ENCODE measurements at places on chromosomes 5 and 9.

DNA sequence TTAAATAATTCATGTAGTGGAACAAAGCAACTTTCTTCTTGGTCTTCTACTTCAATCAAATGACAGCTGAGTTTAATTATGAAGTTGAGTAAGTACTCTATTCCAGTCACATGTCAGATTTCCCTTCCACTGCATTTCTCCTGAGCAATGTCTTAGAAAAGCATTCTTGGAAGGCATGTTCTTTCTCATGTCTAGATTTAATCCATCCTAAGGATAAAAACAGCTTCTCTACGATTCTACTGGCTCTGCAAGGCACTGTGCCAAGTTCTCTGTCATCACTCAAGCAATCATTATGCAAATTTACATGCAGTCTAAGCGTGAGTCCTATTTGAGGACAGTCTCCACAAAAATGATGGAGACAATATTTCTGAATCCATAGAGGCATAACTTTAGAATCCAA, 142.4 kb downstream of the YIPF5 start:
- no peak for DNase-seq

DNA sequence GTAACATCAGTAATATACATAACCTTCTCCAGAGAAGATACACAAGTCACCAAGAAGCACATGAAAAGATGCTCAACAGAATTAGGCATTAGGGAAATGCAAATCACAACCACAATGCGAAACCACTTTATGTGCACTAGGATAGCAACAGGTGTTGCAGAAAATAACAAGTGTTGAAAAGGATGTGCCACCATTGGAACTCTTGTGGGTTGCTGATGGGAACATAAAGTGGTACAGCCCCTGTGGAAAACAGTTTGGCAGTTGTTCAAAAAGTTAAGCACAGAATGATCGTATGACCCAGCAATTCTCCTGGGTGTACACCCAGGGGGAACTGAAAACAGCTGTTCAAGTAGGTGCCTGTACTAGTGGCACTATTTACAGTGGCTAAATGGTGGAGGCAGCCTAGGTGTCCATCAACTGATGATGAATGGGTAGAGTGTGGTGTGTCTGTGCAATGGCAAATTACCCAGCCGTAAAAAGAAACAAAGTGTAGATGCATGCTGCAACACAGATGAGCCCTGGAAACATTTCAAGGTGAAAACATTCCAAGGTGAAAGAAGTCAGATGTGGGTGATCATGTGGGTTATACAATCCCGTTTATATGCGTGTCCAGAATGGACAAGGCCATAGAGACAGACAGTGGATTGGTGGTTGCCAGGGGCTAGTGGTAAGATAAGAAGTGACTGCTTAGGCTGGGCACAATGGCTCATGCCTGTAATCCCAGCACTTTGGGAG, 27.2 kb downstream of the CCDC69 start:
- no peak for DNase-seq

DNA sequence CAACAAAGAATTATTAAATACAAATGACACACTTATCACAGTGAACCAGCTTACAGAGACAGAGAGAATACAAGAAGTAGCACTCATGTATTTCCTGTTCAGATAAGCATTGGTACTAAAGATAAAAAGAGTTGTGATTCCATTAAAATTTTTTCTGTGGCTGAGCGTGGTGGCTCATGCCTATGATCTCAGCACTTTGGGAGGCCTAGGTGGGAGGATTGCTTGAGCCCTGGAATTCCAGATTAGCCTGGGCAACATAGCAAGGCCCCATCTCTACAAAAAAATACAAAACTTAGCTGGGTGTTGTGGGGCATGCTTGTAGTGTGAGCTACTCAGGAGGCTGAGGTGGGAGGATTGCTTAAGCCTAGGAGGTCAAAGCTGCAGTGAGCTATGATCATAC, 32.9 kb downstream of the FCHO2 start:
- DNase-seq = no peak

- no peak for DNase-seq
These were observed 85.2 kb downstream of the AUH start for GRCh38 chr9:91276513-91276912.

- no peak for DNase-seq
These were observed at the start of gene WNK2 for GRCh38 chr9:93183663-93184431. Gene WNK2 (plus strand): TSS chr9:93184139. CDS start chr9:93184930, 791 bp downstream.

- DNase-seq = no peak
These were observed 79.1 kb downstream of the FEM1C start for GRCh38 chr5:115465431-115465830.

DNA sequence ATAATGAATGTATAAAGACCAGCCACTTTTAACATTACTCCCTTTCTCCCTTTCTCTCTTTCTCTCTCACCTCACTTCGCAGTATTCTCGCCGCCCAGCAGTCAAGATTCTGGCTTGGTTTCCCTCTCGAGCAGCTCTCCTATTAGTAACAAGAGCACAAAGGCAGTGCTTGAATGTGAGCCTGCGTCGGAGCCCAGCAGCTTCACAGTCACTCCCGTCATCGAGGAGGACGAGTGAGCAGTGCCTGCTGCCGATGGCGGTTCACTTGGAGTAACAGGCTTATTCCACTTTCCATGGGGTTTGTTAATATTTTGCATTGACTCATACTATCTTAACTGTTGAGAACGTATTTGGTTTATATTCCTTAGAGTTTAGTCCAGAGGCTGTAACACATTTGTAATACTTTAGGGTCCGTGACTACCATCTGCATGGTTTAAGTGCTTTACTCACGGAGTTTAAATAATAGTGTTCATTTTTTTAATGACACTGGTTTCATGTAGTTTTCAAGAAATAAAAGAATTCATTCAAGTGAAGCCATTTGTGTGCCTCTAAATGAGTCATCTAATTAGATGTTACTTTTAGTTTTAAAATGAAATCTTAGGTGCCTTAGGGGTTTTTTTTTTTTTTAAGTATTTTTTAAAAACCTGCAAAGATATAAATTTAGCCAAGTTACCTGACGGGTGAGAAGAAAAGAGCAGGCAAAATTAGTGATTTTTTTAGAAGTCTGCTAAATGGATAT, 8.4 kb upstream of the DMRT3 start:
- no peak for DNase-seq

GRCh38 chr5:156411-157072, 34.8 kb upstream of the LRRC14B start:
- no peak for DNase-seq

DNA sequence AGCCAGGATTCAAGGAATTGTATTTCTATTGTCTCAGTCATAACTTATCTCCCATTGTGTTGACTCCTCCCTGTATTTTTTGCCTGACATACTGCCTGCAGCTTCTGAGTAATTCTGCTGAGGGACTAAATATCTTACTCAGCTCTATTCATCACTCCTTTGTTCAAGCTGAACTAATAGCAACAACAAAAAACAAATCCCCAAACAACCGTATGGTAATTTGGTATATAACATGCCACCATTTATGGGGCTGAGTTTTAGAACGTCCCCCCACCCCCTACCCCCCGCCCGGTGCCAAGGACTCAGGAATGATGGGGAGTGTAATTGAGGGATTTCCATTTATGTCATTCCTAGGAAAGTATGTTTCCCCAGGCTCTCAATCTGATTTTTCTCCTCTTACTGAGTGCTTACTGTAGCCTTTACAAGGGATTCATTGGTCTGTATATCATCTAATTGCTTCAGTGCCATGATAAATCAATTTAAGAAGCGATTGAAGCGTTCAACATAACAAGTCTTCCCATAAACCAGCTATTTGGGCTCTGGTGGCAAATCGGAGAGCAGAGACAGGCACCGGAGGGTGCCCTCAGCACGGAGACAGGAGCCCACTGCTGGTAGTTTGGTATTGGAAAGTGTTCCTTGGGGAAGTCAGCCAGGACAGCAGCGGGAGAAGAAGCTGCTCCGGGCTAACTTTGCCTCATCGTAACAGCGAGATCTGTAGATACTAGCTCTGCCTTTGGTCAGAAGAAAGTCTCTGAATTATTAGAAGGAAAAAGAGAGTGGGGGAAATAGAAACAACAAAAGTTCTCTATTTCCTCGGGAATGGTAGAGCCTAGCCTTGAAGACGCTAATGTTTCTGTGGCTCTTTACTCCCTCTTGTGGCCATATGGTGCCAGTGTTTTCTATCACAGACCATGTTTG, 40.7 kb upstream of the HSD17B4 start:
- DNase-seq = peak; percentile 35

GRCh38 chr9:127803507-127804352, 1.0 kb downstream of the FPGS start:
- DNase-seq = no peak

DNA sequence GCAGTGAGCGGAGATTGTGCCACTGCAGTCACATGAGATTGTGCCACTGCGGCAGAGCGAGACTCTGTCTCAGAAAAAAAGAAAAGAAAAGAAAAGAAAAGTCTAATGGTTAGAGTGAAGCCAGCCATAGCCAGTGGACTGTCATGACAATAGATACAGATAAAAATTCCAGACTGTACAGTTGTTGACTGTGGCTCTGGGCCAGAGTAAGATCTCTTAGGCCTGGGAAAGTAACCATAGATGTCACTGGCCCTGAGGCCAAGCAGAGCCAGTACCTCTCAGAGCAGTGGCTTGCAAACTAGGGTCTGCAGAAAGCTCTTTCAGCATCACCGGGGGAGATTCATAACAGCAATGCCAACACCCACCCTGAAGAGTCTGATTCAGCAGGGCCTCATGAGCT, 44.1 kb upstream of the SUB1 start:
- DNase-seq = no peak

DNA sequence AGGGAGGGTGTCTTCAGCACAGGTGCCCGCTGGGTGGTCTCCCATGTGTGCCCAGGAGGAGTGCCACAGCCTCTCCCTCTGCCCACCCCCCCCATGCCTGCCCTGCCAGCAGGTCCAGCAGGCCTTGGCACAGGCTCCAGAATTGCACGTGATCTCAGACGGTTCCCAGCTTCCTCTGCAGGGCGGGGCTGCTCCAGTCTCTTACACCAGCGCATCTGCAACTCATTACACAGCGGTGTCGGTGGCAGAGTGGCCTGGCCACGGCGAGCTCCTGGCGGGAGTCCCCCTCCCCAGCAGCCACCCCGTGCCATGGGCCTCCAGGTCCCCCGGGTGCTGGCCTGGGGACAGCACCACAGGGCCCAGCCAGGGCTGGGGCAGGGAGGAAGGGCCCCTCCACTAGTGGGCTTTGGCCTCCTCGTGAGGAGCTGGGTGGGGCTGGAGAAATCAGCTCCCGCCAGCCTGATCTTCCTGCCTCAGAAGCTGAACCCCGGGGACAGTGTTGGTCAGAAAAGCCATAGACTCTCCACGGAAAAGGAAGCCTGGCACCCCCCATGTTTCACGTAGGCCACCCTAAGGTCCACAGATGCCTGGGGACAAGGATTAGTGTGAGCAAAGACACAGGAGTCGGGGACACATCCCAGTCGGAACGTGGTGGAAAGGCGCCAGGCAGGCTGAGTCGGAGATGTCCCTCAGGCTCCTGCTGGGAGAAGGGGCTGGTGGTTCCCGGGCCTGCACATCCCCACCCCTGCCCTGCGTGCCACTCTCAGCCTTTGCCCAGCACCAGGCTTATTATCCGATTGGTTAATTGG, 40.2 kb downstream of the RXRA start:
- DNase-seq = peak; percentile 80

DNA sequence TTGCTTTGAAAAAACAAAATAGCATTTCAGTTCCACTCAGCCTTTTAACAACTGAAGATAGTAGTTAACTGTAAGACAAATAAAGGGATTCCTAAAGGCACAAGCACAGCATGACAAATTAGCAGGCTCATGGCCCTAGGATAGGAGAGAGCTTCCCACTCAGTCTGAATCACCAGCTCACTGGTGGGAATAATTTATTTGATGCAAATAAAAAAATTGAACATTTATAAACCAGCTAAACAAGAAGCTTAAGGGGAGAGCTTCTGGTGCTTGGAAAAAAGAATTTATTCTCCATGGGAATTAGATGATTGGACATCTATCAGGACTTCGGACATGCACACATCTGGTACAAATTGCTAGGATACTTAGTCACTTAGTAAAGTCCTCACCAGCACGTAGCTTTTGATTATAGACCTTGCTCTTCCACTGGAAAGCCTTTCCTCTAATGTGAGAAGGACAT, 294.1 kb upstream of the TNC start:
- DNase-seq = no peak

GRCh38 chr9:27722866-27723265, 149.6 kb upstream of the C9orf72 start:
- no peak for DNase-seq

DNA sequence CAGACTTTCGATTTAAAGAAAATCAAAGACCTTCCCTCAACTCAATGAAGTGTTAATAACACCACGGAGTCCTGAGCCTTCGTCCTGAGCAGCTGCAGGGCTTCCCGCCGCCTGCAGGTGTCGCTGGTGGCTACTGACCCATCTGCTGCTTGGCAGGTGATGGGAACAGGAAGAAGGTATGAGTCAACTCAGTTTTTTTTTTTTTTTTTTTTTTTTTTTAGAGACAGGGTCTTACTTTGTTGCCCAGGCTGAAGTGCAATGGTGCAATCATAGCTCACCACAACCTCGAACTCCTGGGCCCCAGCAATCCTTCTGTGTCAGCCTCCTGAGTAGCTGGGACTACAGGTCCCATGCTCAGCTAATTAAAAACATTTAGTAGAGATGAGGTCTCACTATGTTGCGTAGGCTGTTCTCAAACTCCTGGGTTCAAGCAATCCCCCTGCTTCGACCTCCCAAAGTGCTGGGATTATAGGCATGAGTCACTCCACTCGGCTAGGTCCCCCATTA, 185.7 kb upstream of the IL12B start:
- no peak for DNase-seq

DNA sequence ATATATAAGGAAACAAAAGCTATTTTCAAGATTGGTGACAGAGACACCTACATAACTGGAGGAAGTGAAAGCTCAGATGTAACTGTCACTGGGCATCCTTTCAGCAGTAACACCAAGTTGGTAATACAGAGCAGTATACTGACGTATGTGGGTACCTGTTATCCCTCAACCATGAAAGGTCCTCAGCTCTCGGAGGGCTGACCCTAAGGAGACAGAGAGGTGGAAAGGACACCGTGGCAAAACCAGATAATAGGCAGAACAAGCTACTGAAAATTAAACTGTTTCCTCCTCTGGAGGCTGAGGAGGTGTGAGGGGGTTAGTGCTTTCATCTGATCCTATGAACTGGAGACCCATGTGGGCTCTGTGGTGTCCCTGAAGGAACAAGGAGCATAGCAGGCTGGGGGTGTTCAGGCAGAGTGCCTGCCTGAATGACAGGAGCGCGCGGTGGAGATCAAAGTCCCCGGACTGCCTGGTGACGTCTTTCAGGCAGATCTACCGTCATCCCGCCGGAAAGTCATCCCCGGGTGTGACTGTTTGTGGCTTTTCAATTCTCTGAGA, 130.2 kb upstream of the FSTL4 start:
- no peak for DNase-seq

- no peak for DNase-seq
These were observed 512.2 kb upstream of the ZNF608 start for GRCh38 chr5:125258615-125259014.

- DNase-seq = no peak
These were observed 32.0 kb downstream of the OR2V1 start for GRCh38 chr5:181098762-181099601.

DNA sequence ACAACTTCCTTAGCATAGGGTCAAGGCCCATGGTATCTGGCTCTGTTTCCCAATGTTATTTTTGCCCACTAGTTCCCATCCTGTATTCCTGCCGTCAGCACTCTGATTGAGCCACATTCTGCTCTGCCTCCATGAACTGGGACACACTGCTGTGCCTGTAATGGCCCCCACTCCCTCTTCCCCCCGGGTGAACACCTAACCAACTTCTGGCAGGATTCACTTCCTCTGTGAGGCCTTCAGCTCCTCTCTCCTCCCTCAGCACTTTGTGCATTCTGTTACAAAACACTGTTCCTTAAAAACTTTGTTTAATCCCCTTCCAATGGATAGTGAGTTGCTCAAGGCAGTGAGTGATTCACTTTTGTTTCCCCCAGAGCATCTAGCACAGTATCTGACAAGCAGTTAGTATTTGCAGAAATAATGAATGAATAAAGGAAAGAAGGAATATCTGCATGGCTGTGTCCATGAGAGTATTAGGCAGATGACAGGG, 183.6 kb downstream of the EFNA5 start:
- DNase-seq = no peak
